SK-N-SH (cell line): ENCODE measurements at places on chromosomes 12 and 14.

- H3K36me3 ChIP-seq: no peaks in the 10 kb centered on the region
- no peak overlapping the region for H3K27ac ChIP-seq
- H3K4me3 ChIP-seq: no peak overlapping the region
These were observed 3.0 kb downstream of the EVL start for GRCh38 chr14:100067971-100068959.

- no peaks in the 10 kb centered on the region; the same call in 1 of the 2 replicates for H3K27me3 ChIP-seq
- H3K27ac ChIP-seq: no peak overlapping the region
- H3K4me1 ChIP-seq: no peaks in the 10 kb centered on the region
- no peak for DNase-seq
- H3K4me3 ChIP-seq: no peak overlapping the region
These were observed 9.6 kb upstream of the PHC1 start for GRCh38 chr12:8904665-8905064.

DNA sequence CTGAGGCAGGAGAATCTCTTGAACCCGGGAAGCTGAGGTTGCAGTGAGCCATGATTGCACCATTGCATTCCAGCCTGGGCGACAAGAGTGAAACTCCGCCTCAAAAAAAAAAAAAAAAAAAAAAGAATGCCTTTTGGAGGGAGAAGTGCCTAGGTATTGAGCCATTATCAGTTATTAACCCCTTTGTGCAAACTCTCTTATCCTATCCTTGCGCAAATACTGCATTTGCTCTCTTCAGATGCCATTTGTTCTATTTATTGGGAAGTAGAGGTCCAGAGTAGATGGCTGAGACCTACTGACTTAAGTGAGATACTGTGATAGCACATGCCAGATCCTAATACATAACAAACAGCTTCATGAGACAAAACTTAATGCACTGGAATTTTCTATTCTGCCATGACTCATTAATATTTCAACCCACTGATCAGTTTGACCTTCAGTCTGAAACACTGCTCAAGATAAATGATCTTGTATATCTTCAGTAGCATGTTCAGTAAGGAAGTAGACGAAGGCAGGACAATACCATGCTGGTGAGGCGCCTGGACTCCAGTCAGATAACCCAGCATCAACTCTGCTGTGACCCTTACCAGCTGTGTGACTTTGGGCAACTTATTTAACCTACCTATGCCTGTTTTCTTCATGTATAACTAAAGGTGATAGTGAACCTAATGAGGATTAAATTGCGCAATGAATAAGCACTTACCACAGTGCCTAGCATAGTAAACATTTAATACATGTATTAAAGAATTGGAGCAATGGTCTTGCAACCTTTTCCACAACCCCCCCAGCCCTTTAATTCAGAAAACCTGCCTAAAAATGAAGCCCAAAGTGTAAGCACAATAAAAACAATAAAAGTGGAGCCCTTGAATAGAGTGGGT lies 5.7 kb upstream of the DNAAF2 start:
- H3K27me3 ChIP-seq: no peaks in the 10 kb centered on the region
- H3K36me3 ChIP-seq: peaks cover 36% of the 10 kb centered on the region
- peaks cover 7% of the 10 kb centered on the region; the same call in 1 of the 2 replicates for H3K4me1 ChIP-seq
- H3K4me3 ChIP-seq: no peak overlapping the region

GRCh38 chr14:24790196-24790595 lies 156.2 kb upstream of the GZMB start:
- H3K27ac ChIP-seq: no peak overlapping the region
- no peak for DNase-seq
- H3K4me1 ChIP-seq: no peaks in the 10 kb centered on the region

GRCh38 chr12:54311051-54311450 lies 10.2 kb upstream of the NFE2 start:
- no peaks in the 10 kb centered on the region for H3K4me1 ChIP-seq
- H3K36me3 ChIP-seq: no peaks in the 10 kb centered on the region
- DNase-seq: no peak
- H3K4me3 ChIP-seq: no peak overlapping the region
- H3K27me3 ChIP-seq: no peaks in the 10 kb centered on the region
- H3K27ac ChIP-seq: no peak overlapping the region

DNA sequence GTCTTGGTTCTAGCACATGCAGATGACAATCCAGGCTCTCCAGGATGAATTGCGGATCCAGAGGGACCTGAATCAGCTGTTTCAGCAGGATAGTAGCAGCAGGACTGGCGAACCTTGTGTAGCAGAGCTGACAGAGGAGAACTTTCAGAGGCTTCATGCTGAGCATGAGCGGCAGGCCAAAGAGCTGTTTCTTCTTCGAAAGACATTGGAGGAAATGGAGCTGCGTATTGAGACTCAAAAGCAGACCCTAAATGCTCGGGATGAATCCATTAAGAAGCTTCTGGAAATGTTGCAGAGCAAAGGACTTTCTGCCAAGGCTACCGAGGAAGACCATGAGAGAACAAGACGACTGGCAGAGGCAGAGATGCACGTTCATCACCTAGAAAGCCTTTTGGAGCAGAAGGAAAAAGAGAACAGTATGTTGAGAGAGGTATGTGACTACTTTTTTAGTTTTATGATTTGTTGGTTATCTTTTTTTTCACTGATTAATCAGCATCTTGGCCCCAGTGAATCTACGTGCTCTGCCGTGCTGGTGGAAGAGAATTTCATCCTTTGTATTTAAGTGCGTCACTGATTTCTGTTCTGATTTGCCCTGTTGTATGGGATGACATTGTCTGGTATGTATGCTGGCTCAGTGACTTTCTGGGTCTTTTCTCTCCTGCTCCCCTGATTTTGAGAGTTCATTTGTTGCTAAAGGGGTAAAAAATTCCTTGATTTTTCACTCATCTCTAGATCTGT lies 92.3 kb downstream of the ERC1 start:
- H3K27ac ChIP-seq: peak overlapping the region; percentile 87
- peaks cover 15% of the 10 kb centered on the region for H3K4me1 ChIP-seq
- peak; percentile 41 for DNase-seq
- H3K36me3 ChIP-seq: peaks cover 4% of the 10 kb centered on the region
- peak overlapping the region; percentile 17; the same call in 1 of the 2 replicates for H3K4me3 ChIP-seq
- H3K27me3 ChIP-seq: no peaks in the 10 kb centered on the region

GRCh38 chr12:93191423-93191822 lies 186.3 kb upstream of the NUDT4 start:
- H3K4me3 ChIP-seq: no peak overlapping the region
- H3K36me3 ChIP-seq: no peaks in the 10 kb centered on the region
- no peak for DNase-seq
- no peaks in the 10 kb centered on the region for H3K27me3 ChIP-seq
- H3K27ac ChIP-seq: no peak overlapping the region

DNA sequence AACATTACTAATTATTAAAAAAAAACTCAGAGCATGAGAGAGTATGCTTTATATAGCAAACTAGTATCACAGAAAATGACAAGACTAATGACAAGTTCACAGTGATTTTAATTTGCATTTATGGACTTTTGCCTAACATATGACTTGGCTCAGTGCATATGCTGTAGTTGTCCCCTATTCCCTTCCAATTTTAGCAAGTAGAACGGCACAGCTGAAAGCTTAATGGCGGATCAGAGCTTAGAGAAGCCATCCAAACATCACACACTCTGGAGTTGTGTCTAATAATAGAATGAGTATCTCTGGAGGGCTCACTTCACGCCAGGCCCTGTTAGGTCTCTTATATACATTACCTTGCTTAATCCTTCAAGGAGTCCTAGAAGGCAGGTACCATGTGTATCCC lies 13.3 kb downstream of the CNIH1 start:
- DNase-seq: no peak
- H3K4me1 ChIP-seq: peaks cover 2% of the 10 kb centered on the region; the same call in 1 of the 2 replicates
- no peak overlapping the region for H3K27ac ChIP-seq
- H3K4me3 ChIP-seq: no peak overlapping the region

DNA sequence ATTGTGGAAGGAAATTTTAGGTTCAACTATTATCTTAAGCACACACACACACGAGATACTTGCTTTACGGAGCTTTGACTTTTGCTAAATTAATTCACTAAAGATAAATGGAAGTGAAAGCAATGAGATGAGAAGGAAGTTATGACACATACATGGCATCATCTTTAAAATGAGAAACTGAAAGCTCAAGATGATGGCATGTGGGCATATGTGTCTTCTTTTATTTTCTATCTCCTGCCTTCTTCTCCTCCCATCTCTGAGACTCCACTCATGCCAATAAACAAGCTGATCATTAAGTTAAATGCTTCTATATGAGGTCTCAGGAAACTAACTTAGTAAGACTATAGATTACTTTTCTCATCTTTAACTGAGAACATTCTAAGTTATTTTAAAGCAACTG lies 216.7 kb downstream of the MED13L start:
- H3K36me3 ChIP-seq: peaks cover 12% of the 10 kb centered on the region
- H3K27ac ChIP-seq: peak overlapping the region; percentile 57
- no peak overlapping the region for H3K4me3 ChIP-seq
- no peaks in the 10 kb centered on the region for H3K27me3 ChIP-seq

DNA sequence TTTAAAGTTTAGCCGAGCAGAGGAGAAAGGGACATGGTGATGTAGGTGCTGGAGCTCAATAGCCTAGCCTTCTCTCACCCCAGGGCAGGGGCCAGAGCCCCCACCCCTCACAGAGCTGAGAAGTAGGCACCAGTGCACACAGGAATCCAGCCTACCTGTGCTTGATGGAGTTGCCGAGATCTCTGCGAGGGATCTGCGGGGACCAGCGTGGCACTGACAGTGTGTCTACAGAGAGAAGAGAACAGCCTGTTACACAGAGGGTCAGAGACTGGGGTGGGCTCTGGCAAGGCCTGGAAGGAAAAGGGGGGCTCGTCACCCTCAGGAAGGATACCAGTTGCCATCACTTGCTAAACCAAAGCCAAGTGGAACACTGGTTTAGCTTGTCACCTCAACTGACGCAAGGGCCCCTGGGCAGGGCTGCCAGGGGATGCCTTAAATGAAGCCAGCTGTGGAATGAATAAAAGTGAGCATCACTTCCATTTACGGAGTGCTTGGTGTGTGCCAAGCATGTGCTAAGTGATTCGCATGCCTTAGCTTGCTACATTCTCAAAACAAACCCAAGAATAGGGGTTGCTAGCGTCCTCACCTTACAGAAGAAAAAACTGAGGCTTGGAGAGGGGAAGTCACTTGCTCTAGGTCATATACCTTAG lies 220.8 kb upstream of the NOS1 start:
- H3K27me3 ChIP-seq: no peaks in the 10 kb centered on the region
- no peak overlapping the region for H3K4me3 ChIP-seq
- no peak overlapping the region for H3K27ac ChIP-seq
- no peaks in the 10 kb centered on the region for H3K4me1 ChIP-seq
- no peaks in the 10 kb centered on the region for H3K36me3 ChIP-seq
- no peak for DNase-seq

DNA sequence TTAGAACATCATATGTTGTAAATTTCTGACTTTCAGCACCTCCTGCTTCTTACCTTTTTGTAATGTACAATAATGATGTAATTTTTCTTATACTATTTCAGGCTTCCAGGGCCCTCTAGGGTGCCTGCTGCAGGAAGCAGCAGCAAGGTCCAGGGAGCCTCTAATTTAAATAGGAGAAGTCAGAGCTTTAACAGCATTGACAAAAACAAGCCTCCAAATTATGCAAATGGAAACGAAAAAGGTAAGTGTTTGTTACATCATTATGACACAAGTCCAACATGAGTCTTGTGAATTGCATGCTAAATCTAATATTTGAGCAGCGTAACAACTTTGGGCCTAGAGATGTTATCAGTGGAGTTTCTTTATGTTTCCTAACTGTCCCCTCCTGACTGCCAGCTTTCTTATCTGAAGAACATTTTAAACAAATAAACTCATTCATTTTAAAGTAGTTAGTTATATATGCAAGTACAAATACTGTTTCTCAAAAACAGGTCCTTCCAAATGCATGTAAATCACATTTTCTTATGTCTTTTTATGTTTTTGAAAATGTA lies 167.6 kb downstream of the NAV3 start:
- no peaks in the 10 kb centered on the region for H3K27me3 ChIP-seq
- DNase-seq: no peak
- no peak overlapping the region for H3K27ac ChIP-seq
- H3K4me3 ChIP-seq: no peak overlapping the region
- no peaks in the 10 kb centered on the region for H3K4me1 ChIP-seq
- peaks cover 16% of the 10 kb centered on the region for H3K36me3 ChIP-seq

DNA sequence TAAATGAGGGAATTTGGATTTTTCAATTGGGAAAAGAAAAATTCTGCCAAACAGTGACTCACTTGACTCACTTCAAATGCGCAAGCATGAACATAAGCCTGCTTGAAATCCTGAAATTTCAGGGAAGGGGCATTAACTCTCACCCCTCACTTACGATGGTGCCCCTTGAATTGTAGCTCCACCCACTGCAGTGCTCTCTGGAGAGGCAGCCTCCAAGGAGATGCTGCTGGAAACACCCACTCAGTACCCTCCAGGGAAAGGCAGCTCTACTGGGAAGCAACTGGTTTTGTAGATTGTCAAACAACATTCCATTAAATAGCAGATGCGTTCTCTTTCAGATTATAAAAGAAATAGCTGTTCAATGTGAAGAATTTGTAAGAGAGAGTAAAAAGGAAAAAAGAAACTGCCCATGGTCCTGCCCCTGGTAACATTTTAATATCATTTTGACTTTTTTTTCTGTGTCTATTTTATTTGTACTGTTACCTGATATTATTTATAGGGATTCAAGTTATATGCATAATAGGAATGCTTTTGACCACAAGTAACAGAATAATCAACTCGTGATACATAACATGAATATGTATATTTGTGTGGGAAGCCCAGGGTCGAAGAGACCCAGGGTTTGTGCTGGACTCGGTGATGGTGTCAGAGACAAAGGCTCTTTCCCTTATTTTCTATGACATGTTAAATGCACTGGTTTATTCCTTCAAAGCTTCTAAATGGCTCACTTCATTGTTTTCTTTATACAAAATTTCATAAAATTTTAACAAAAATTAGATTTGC lies 31.1 kb upstream of the TMEM132C start:
- H3K27ac ChIP-seq: no peak overlapping the region
- H3K4me3 ChIP-seq: no peak overlapping the region
- H3K4me1 ChIP-seq: no peaks in the 10 kb centered on the region
- no peak for DNase-seq
- no peaks in the 10 kb centered on the region for H3K27me3 ChIP-seq

GRCh38 chr12:71846322-71846940 lies 6.9 kb downstream of the TBC1D15 start:
- peaks cover 10% of the 10 kb centered on the region; the same call in 1 of the 2 replicates for H3K4me1 ChIP-seq
- peaks cover 7% of the 10 kb centered on the region for H3K36me3 ChIP-seq
- H3K27ac ChIP-seq: no peak overlapping the region

DNA sequence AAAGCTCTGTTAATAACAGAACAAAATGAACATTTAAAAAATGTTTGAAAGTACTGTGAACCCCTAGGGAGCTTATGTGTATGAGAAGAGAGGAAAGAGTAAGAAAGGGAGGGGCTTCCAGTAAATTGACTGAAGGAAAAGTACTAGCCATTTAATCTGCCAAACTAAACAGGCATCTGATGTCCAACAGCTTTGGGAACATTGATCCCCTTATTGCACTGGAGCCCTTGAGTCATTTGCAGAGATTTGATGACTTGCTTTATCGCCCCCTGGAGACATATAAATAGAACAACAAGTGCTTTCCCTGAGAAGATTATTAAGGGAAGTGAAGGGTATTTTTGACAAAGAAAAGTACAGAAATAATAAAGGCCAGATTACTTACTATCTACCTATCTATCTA lies 319.3 kb upstream of the NOVA1 start:
- H3K27ac ChIP-seq: no peak overlapping the region
- DNase-seq: peak; percentile 1
- no peaks in the 10 kb centered on the region for H3K36me3 ChIP-seq
- no peaks in the 10 kb centered on the region for H3K4me1 ChIP-seq
- no peak overlapping the region for H3K4me3 ChIP-seq

GRCh38 chr12:12635651-12636050 lies 24.0 kb downstream of the CREBL2 start:
- H3K4me1 ChIP-seq: no peaks in the 10 kb centered on the region
- no peak overlapping the region for H3K4me3 ChIP-seq
- H3K36me3 ChIP-seq: peaks cover 19% of the 10 kb centered on the region
- DNase-seq: no peak

GRCh38 chr14:104800771-104801519 lies at the start of gene ZBTB42:
ZBTB42 (plus strand) TSS chr14:104801101; CDS start chr14:104801198, 97 bp downstream.
- H3K27me3 ChIP-seq: no peaks in the 10 kb centered on the region
- H3K4me3 ChIP-seq: peak within 1 kb of the TSS; percentile 67
- H3K36me3 ChIP-seq: no peaks in the 10 kb centered on the region
- H3K27ac ChIP-seq: no peak within 1 kb of the TSS
- H3K4me1 ChIP-seq: peaks cover 49% of the 10 kb centered on the region; the same call in 1 of the 2 replicates
